ENCODE measurements at places on chromosomes 6 and 20. TPM values are rescaled to one million over a fixed set of nuclear protein-coding genes. Genes with fewer than 3 reads are reported as not detected.

- DNase-seq, result no peak
- no peaks in the 10 kb centered on the region for H3K4me1 ChIP-seq
- no peak overlapping the region for H3K27ac ChIP-seq
- H3K36me3 ChIP-seq, result no peaks in the 10 kb centered on the region
These were observed 216.5 kb upstream of the TENT5A start for GRCh38 chr6:81969011-81969410.

DNA sequence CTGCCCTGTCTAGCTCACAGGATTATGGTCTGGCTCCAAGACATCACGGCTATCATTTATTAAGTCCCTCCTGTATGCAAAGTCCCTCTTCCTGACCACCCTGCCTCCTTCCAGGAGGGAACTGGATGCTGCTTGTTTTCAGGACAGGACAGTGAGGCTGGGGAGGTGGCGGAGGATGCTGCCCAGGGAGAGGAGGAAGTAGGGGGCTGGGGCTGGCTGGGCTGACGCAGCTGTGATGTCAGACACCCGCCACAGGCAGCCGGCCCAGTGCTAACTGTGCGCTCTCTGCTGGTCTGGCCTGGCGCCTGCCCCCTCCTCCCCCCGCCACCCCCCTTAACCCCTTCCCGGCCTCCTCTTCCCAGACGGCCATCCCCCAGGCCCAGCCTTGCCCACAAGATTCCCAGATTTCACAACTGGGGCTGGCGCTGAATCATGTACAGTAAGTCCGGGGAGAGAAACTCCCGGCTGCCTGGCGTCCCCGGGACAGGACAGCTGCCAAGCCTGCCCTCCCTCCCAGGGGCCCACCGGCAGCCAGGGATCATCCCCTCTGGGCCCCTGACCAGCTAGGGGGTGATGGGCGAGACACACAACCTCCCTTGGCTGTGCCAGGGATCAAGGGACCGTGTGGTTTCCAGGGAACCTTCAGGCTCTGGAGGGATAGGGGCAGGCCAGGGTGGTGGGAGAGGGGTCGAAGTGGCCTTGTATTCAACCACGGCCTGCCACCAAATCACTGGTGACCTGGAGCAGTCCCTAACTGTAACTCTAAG, 118.1 kb downstream of the CEBPB start:
- H3K4me3 ChIP-seq, result peak overlapping the region; percentile 54
- H3K36me3 ChIP-seq, result no peaks in the 10 kb centered on the region
- peaks cover 58% of the 10 kb centered on the region for H3K4me1 ChIP-seq
- no peaks in the 10 kb centered on the region for H3K27me3 ChIP-seq
- DNase-seq, result peak; percentile 30

DNA sequence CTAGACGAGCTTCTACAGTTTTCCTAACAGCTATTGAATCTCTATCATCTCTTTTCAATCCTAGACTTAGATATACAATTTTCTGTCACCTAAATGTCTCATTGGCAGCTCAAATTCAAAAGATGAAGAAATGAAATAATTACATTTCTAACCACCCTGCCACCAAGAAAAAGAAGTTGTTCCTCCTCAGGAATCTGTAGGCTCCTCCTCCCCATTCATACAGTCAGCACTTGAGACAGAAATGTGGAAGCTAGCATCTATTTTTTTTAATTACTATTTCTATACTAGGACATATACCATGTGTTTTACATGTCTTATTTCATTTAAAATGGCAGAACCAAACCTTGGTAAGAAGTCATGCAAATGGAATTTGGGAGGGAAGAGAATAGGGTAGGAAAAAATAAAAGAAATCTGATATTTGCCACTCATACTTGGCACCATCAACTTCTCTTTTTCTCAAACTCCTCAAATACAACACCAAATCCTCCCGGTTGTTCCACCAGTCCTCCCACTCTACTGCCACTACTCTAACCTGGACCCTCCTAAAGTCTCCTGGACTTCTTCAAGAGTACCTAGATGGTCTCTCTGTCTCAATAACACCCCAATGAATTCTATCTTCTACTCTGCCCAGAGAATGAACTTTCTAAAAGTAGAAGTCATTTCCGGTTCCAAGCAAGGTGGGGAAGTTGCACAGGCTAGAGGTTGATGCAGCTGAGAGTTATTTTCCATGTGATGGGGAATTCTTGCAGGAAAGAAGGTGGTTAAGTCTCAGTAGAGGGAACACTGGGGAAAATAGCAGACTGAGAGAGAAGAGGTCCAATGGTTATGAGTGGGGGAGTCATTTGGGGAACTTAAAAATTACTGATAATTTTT, 54.1 kb downstream of the ATXN1 start:
- no peak overlapping the region for H3K4me3 ChIP-seq
- DNase-seq, result no peak
- peaks cover 76% of the 10 kb centered on the region for H3K4me1 ChIP-seq
- no peaks in the 10 kb centered on the region for H3K36me3 ChIP-seq

DNA sequence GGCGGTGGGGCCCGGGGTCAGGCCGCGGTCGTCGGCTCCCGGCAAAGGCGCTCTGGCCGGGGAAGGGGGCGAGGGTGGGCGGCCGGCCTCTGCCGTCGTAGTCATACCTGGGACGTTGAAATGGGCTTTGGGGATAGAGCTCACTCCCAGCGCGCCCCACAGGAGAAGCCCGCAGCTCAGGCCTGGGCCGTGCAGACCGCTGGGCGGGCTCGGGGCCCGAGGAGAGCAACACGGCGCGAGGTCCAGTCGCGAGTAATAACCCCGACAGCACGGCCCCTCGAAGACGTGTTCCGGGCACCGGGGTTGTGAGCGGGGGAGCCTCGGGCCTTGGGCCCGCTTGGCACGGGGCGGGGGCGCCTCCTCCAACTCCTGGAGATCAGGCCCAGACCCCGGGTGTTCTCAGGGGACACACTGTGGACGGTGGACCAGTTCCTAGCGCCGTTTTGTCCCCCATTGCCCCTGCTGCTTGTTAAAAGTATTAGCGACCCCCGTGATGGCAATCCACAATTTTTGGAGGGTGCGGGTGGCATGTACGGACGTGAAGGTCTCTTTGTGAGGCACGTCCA, 10.9 kb downstream of the FOXC1 start:
- no peaks in the 10 kb centered on the region for H3K4me1 ChIP-seq
- no peak overlapping the region for H3K4me3 ChIP-seq
- no peak overlapping the region for H3K27ac ChIP-seq

Gene TGM2
- total RNA-seq, result 113 TPM

Data from Panc1 (cell line).